ENCODE measurements at places on chromosomes 7 and 10.

GRCh38 chr10:94546901-94547185, 1.3 kb downstream of the HELLS start:
- DNase-seq = no peak

GRCh38 chr10:100364735-100365391, 17.8 kb downstream of the SCD start:
- DNase-seq = peak; percentile 90

GRCh38 chr10:69401416-69401815, 15.3 kb downstream of the TACR2 start:
- DNase-seq = no peak

- DNase-seq = peak; percentile 26
These were observed 1.0 kb downstream of the SYPL1 start for GRCh38 chr7:106110885-106111654.

DNA sequence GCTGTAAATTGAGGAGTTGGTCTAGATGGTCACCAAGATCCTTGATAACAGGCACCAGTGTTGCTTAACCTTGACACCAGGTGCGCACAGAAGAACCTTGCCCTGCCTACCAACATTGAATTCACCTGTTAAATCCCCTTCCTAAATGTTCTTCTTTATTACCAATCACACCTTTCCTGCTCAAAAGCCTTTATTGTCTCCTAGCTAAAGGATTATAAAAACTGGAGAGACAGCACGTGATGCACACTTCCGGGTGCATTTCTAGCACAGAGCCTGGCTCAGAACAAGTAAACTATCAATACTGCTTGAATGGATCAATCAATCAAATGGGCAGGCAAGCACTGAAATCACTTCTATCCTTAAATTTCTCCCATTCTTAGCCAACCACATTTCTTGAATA, 56.3 kb downstream of the SVIL start:
- no peak for DNase-seq

GRCh38 chr10:96491303-96491702, 22.4 kb downstream of the TLL2 start:
- no peak for DNase-seq

GRCh38 chr10:23742368-23742767, 303.5 kb downstream of the OTUD1 start:
- no peak for DNase-seq

DNA sequence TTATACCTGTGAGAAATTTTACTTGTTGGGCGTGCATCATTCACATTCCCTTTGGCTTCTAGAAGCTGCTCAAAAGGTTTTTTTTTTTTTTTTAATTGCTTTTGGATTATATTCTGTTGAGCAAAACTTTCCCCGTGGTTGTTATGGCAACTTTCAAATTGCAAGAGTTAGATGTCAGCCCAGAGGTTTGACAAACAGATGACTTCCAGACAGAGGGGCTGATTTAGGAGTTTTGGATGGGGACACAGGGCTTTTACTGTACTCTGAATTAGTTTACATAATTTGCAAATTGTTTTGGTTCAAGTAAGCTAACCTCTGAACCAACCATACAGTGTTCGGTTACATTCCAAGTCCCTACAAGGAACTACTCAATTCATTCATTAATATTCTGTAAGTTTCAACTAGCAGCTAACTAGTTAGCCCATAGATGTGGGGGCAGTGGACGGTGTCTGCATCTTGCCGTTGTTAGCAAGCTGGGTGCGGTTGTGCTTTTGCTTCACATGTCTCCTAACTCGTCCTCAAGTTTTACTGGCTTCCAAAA, 66.4 kb upstream of the JAZF1 start:
- DNase-seq = no peak

DNA sequence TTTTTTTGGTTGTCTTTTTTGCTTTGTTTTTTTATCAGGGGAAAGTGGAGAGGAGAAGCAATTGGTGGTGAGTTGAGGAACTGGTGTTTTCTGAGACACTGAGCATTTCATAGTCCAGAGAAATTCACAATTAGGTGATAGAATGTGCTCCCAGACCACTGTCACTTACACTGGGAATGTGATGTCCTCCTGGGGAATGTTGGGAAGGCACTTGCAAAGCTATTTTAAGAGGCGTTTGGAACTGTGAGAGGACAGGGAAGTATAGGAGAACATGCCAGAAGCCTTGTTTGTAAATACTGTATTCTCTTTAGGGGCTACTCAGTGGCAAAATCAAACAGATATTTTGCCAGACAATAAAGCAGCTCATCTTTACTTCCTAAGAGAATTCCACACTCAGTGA, 16.0 kb downstream of the CHRM2 start:
- DNase-seq = no peak

GRCh38 chr10:21398563-21399231, 126.8 kb downstream of the SKIDA1 start:
- DNase-seq = peak; percentile 47

GRCh38 chr10:129759214-129760002, 204.7 kb downstream of the EBF3 start:
- DNase-seq = no peak

DNA sequence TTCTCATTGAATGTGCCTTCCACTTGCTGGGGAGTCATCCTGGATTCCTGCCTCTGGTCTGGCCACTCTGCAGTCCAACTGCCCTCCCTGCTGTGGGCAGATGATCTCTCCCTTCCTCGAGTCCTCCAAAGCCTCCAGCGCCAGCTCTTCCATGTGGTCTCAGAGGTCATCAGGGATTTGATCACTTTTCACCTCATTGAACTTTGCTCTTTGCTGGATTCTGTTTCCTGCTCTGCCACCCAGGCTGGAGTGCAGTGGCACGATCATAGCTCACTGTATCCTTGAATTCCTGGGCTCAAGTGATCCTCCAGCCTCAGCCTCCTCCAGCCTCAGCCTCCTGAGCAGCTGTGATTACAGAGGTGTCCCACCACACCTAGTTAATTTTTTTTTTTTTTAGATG, 22.1 kb upstream of the TBXAS1 start:
- no peak for DNase-seq

DNA sequence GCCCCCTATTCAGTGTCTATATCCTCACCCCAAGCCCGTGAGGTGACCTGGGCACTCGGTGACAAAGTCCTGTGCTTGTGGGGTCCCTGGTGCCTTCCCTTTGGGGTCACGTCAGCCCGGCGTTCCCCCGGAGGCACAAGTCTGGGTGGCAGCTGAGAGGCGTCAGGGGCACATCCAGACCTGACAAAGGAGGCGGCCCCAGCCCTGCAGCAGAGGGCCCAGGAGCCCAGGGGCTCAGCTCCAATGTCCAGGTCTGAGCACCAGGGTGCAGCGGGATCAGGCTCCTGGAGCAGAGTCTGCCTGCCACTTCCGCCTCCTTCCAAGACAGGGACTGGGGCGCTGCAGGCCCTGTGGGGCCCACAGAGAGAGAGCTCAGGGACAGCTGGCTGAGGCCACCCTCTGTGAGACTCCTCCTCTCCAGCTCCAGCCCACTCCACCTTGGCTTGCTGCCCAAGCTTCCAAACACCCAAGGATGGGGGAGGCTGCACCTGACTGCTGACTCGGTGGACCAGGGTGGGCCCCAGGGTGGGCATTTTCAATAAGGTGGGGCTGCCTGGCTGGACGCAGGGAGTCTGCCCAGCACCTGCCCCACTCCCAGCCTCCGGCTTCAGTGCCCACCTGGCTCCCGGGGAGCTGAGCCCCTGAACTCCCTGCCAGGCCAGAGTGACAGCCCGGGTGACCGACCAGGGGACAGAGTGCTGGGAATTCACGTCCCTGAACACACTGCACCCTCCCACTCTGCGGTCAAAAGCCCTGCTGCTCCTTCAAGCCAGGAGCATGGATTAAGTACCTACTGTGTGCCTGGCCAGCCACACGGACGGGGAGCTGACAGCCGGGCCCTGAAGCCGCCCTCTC, 1.0 kb upstream of the KNDC1 start:
- DNase-seq = no peak

DNA sequence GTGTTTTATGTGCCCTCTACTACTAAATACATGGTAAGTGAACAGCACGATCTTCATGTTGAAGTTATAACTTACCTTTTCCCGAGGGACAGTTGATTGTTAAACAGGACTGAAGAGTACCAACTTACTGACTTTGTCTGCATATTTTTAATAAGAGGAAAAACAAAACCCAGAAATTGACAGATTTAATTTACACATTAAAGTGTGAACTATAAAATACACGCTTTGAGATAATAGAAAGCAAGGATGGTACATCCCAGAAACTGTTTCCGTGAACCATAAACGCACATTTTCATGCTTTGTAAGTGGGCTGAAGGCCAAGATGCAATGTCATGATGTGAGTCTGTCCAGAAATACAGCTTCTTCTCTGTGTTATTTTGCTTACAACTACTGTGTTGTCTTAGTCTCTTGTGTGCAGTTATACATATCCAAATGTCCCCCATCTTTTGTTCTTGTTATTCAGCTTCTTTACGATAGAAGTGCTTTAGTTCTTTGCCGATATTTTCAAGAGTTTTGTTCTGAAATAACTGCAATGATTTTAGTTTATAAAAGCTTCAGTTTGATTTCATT, 190.1 kb downstream of the MLLT10 start:
- no peak for DNase-seq

- DNase-seq = no peak
These were observed 67.1 kb upstream of the MAGI2 start for GRCh38 chr7:79520543-79520942.

GRCh38 chr10:60714233-60714632, 64.0 kb upstream of the CDK1 start:
- DNase-seq = no peak

GRCh38 chr7:47432671-47433563, 149.0 kb downstream of the TNS3 start:
- DNase-seq = no peak

GRCh38 chr10:114869520-114869892, 47.9 kb downstream of the FHIP2A start:
- DNase-seq = peak; percentile 89

GRCh38 chr7:139630643-139631519, 107.4 kb downstream of the CLEC2L start:
- DNase-seq = no peak

- peak; percentile 73 for DNase-seq
These were observed 6.7 kb upstream of the SMNDC1 start for GRCh38 chr10:110311357-110311949.

GRCh38 chr7:157177983-157178381, 39.3 kb downstream of the UBE3C start:
- DNase-seq = no peak

- DNase-seq = no peak
These were observed 56.6 kb downstream of the PAPSS2 start for GRCh38 chr10:87716348-87716670.

DNA sequence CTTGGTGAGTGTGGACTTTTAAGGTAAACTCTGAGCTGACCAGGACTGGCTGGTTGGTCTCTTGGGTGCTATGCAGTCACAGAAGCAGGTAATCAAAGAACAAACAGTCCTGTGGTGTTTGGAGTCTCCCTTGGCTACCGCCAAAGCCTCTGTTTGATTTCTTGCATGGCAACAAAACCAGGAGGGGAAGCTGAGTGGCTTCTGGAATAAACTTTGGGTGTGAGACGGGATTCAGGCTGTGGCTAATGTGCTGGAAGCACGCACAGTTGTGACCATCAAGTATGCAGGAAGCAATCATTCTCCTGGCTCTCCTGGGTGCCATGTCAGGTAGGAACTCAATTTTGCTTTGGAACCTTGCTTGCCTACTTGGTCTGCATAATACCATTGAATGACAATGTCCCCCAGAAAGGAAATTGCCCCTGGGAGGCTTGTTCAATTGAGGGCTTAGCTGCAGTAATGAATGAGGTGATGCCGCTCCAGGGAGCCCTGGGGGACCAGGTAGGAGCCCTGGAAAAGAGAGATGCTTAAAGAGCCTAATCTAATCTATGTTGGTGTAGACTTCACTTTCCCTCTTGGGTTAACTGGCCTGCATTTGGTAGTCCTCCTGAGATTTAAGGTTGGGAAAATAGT, at the start of gene CDHR3:
TSS of gene CDHR3 (plus strand) at position 227 of the 630 bp plus-strand sequence. CDS start at position 282, 55 bp downstream.
- no peak for DNase-seq

- no peak for DNase-seq
These were observed 462 bp downstream of the KIAA1549 start for GRCh38 chr7:138980563-138981291.

- peak; percentile 69 for DNase-seq
These were observed 189.3 kb downstream of the POLR1F start for GRCh38 chr7:19519443-19520021.

- no peak for DNase-seq
These were observed 113.8 kb upstream of the GLI3 start for GRCh38 chr7:42350801-42351200.

DNA sequence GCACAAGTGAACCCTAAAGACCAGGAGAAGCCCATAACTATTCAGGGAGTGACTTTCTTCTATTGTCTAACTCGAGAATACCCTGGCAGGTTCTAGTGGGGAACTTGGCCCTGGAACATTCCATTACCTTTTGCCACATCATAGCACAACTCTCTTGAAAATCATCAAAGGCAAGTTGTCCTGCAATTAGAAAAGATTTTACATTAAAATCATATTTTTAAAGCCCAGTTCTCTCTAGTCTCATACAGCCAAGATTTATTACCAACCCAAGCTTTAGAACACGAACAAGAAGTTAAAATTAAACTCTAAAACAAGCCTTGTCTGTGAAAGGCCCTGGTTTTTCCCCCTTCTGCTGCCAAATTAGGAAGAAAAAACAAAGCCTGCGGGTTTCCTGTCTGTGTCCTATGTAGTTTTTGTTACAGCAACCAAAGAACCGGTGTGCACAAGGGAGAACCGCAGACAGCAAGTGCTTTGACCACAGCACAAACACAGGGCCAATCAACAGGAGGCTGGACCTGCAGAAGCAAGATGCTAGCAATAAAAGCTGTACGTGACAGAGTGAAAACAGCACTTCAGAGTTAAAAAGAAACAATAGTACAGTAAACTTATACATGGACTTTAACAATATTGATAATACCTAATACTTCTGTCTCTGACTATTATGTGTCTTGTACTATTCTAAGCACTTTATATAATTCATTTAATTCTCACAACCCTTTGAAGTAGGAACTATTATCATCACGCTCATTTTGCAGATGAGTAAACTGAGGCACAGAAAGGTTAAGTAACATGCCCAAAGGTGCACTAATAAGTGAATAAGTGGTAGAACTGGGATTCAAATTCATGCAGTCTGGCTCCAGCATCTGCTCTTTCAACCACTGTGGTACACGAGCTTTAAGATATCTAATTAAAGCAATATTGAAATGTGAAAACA, 65.8 kb downstream of the STK17A start:
- DNase-seq = peak; percentile 92

GRCh38 chr7:139588632-139589031, 65.1 kb downstream of the CLEC2L start:
- peak; percentile 99 for DNase-seq

DNA sequence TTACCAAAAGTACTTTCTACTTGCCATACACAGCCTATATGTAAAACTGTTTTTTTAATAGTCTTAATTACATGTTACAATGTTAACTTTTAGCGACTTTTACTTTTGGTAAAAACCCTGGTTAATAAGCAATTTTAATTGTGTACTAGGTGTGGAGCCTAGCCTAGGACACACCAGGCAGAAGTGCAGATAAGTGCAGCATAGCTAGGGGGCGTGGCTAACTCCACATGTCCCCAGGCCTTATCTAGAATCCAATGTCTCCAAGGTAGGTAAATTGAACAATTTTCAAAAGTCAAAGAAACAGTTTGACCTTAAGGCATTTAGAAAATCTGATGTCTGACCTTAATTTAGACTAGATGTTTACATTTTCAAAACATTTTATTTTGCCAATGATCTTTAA, 858.7 kb downstream of the CCSER2 start:
- DNase-seq = no peak

- DNase-seq = no peak
These were observed 8.5 kb downstream of the CALML3 start for GRCh38 chr10:5533098-5533731.

- peak; percentile 16 for DNase-seq
These were observed 202.7 kb downstream of the FAM107B start for GRCh38 chr10:14571866-14572507.

- peak; percentile 51 for DNase-seq
These were observed 39.9 kb downstream of the CCDC3 start for GRCh38 chr10:12961416-12962205.

- DNase-seq = no peak
These were observed 51.7 kb downstream of the GRID1 start for GRCh38 chr10:86314616-86315548.

Data from LHCN-M2 (cell line).